CD4-positive, alpha-beta T cell treated with Interleukin-17A for 4 hours (primary cell): ENCODE measurements at places on chromosomes 12 and 14.
A peak's percentile ranks its signal among the peaks of the same experiment; 100 is the strongest.

DNA sequence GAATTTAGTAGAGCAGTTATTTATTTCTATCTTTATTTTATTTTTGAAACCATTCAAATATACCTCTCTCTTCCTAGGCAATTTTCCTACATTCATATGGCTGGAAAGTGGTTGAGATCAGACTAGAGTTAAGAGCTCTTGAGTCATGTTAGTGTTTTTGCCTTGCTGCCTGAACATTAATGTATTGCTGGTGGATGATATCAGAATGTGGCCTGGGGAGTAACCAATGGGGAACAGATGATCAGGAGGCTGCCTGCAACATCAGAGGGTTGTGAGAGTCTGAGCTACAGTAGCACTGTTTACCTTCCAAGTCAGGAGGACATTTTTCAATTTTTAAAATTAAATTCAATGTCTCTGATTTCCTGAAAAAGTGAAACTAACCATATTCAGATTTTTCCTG lies 166.3 kb upstream of the TRHDE start:
- DNase-seq = no peak

- no peak for DNase-seq
These were observed 31.6 kb upstream of the TESC start for GRCh38 chr12:117130801-117131200.

GRCh38 chr12:114406316-114406983 lies 506 bp upstream of the TBX5 start:
- DNase-seq = no peak

- DNase-seq = no peak
These were observed 54.2 kb upstream of the AMIGO2 start for GRCh38 chr12:47134005-47134404.

GRCh38 chr12:112682586-112682985 lies 109.0 kb upstream of the RPH3A start:
- DNase-seq = no peak

DNA sequence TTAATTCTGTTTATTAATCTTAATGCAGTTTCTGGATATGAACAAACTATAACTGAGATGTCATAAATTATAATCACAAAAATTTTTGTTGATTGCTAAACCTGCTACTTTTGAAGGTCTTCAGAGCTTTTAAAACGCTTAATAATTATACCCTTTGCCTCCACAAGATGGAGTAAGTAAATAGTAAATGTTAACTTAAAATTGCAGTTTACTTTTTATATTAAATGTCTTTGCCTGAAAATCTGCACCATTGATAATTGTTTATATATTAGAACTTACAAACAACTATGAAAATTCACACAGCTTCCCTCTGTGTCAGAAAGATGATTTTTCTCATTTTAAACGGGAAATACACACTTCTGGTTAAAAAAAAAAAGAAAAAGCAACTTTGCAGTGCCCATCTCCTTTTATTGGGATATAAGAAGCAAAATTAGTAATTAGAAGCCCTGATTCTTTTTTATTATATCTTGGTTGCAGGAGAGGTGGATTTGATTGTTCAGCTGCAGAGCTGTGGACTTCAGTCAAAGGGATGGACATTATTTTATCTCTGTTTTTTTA lies 35.6 kb downstream of the SCFD1 start:
- DNase-seq = no peak

GRCh38 chr12:103350116-103350515 lies 145.7 kb downstream of the C12orf42 start:
- DNase-seq = no peak

DNA sequence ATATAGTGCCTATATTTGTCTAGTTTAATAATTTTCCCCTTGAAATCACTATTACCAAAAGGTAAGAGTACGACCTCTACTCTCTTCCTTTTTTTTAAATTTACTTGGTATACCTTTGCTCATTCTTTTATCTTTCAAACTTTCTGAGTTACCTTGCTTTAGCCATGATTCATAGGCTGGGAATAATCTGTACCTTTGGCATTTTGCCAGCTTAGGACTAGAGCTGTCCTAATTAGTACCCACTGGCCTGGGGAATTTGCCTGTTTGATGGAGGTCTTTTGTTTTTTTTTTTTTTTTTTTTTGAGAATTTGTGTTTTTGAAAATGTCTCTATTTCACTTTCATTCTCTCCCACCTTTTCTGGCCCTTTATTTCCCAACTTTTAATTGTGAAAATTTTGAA lies 8.7 kb upstream of the SLC4A8 start:
- DNase-seq = no peak

DNA sequence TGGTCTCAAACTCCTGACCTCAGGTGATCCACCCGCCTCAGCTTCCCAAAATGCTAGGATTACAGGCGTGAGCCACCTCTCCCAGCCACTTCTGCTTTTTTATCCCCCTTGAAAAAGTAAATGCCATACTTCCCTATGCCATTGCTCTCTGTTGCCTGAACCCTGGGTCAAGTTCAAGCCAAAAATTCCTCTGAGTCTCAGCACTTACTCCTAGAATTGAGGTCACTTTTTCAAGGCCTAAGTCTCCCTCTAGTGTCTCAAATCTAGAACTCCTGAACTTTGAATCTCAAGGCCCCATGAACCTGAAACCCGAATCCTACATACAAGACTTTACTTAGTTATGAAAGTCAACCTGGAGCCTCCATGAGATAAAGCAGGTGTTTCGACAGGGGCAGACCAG lies 1.4 kb upstream of the APOBEC1 start:
- no peak for DNase-seq

GRCh38 chr12:21580748-21581516 lies 23.7 kb downstream of the GYS2 start:
- no peak for DNase-seq

- no peak for DNase-seq
These were observed 1.5 kb upstream of the HOXC13 start for GRCh38 chr12:53937099-53937498.

GRCh38 chr14:58575956-58576355 lies 61.8 kb upstream of the DACT1 start:
- DNase-seq = no peak

GRCh38 chr12:103833095-103833775 lies 7.8 kb downstream of the NT5DC3 start:
- DNase-seq = no peak

DNA sequence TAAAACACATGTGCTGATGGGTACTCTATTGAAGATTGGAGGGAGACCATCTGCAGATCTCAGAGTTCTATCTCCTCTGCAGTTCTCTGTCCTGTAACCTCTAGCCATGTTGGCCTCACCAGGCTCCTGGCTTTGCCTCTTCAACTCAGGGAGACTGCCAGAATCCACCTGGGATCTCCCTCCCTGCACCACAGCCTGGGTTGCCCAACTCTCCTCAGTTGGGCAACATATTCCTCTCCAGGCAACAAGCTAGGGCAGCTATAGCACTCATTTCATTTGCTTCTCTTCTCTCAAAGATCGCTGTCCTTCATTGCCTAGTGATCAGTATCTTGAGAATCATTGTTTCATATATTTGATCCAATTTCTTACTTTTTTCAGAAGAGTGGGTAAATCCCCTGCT lies 28.8 kb downstream of the CKAP4 start:
- no peak for DNase-seq

GRCh38 chr12:24879644-24880043 lies 69.3 kb downstream of the BCAT1 start:
- no peak for DNase-seq

DNA sequence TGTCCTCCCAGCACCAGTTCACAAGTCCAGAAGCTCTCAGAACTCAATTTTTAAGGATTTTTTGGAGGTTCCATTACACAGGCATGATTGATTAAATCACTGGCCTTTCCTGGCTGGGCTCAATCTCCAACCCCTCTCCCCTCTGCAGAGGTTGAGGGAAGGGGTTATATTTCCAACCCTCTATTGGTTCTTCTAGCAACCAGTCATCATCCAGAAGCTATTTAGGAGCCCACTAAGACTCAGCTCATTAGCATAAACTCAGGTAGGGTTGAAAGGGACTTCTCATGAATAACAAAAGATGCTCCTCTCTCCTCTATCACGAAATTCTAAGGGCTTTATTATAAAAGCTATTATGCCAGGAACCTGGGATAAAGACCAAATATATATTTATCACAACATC lies 41.5 kb downstream of the SPPL3 start:
- no peak for DNase-seq

DNA sequence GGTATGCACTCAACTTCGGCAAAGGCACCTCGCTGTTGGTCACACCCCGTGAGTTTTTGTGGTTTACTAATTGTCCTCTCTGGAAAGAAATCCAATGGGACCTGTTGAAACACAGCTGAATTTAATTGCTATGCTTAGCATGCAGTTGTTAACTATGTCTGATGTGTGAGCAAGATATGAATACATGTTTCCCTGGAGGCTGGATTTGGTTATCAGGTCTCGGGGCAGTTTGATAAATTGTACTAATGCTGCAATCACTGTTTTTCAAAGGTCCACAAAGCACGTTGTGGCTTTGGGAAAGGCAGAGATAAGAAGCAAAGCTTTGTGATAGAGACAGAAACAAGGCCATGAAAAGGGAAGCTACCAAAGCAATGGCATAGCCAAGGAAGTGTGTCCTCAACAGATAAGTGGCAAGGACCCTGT lies 91.3 kb downstream of the DAD1 start:
- no peak for DNase-seq

GRCh38 chr12:104956870-104957718 lies 996 bp downstream of the SLC41A2 start:
- no peak for DNase-seq

- peak; percentile 40 for DNase-seq
These were observed 58.6 kb downstream of the TSPAN9 start for GRCh38 chr12:3135522-3136461.

DNA sequence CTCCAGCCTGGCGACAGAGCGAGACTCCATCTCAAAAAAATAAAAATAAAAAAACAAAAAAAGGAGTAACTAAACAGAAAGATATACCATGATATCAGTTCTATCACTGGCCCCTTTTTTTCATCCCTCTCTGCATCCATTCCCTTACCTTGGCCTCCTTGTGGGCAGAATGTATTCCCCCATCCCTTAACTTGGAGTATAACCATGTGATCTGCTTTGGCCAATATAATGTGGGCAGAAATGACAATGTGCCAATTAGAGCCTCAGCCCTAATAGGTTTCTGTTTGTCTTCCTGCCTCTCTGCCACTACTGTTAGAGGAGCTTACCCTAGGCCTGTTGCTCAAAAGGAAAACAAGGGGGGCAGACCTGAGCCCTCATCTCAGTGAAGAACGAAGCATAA lies 23.8 kb downstream of the GSC start:
- DNase-seq = no peak

DNA sequence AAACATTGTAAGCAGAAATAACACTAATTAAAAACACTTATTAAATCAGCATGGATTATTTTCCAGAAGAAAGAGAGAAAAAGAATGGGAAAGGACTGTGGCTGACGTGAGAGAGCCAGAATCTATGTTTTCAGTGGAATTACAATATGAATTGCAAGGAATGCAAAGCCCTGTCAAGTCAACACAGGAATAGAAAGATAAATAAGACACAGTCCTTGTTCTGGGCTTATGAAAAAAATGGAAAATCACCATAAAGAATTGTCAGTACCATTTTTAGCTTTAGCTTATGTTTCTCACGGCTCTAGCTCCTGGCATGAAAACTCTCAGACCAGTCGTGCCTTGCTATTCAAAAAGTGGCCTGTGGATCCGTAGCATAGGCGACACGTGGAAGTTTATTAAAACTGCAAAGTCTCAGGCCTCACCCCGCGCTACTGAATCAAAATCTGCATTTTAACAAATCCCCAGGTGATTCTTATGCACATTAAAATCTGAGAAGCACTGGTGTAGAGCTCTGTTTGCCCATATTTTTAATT lies 549.1 kb downstream of the RPS29 start:
- DNase-seq = no peak

GRCh38 chr12:31316891-31317290 lies 9.1 kb downstream of the SINHCAF start:
- no peak for DNase-seq

- DNase-seq = no peak
These were observed 61.3 kb downstream of the ARF6 start for GRCh38 chr14:49954171-49954631.

DNA sequence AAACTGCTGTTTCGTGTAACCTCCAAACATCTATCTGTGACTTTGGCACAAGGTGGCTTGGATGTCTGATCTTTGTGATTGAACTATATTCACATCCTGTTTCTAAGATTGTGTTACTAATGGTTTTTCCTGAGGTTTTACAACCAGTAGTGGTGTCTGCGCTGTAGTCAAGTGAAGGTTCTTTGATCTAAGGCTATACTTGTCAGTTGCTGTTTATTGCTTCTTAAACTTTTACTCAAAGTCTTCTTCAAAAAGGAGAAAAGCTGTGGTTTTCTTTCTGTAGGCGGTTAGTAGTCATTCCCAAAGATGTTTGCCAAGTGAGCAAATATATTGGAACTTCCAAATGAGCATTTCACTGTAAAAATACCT lies 12.3 kb upstream of the CALM1 start:
- peak; percentile 51 for DNase-seq

DNA sequence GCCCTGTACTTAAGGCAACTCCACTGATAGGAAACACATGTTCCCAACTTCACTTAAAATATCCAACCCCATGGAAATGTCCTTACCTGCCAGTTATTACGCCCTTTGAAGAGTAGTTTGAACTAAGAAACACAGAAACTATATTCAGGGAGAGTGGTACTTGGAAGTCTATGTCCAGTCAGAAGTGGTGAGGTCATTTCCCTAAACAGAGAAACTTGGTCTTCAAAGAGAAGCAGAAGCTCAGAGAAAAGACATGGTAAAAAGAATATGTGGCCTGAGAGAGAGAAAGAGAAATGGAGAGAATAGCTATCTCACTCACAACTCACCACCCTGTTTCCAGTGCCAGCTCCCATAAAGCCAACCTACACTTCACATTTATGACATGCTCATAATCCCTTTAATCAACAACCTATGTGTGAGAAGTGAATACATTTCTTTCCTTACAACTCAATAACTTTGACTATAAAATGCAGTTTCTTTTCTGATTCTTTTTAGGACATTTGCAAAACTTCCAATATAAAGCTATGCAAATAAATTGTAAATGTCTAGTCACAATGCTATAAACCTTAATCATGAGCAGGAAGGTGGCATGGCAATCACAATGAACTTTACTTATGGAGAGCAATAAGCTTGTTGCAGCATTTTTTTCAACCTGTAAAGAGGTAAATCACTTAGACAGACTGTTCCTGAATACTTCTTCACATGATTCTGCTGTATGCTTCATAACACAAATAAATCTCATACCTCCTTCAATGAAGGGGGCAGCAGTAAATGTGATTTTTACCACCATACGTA lies 67.1 kb downstream of the CPNE8 start:
- DNase-seq = no peak

- DNase-seq = no peak
These were observed 20.4 kb upstream of the NID2 start for GRCh38 chr14:52089218-52089617.

DNA sequence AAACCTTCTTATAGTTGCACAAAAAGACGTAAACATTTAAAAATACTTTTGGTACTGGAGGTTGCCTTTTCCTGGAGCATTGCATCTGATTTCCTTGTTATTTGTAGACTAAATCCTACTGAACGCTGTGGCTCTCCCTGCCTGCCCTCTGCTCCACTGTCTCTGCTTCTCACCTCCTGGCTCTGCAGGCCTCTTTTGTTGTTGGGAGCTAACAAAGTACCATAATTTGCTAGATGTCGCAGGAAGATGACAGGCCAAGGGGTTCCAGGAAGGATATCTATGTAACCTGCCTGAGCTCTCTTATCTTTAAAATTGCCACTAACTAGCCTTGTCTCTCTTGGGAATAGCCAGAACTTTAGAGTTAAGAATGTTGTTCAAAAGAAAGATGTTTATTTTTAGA lies 21.4 kb downstream of the SYNE2 start:
- DNase-seq = no peak
